ENCODE measurements at places on chromosomes 11 and 22. TPM values are rescaled to one million over a fixed set of nuclear protein-coding genes. Genes with fewer than 3 reads are reported as not detected.

DNA sequence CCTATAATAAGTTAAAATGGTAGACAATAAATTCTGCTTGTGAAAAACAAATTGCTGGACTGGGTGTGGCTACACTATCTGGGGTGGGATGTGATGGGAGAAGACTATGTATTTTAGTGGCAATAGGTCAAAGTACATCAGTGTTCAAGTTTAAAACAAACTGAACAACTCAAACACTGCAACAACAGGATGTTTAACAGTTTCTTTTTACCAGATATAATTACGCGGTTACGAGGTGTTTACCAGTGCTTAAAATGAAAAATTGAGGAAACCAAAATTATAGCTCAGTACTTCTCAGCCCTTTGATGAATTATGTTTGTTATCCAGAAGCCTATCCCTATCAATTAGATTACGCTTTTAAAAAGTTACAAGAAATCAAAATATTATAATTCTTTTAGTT, 3.2 kb downstream of the PRDM10 start:
- H3K36me3 ChIP-seq = no peaks in the 10 kb centered on the region
- H3K27ac ChIP-seq = no peak overlapping the region
- no peaks in the 10 kb centered on the region for H3K27me3 ChIP-seq
- no peak for DNase-seq

DNA sequence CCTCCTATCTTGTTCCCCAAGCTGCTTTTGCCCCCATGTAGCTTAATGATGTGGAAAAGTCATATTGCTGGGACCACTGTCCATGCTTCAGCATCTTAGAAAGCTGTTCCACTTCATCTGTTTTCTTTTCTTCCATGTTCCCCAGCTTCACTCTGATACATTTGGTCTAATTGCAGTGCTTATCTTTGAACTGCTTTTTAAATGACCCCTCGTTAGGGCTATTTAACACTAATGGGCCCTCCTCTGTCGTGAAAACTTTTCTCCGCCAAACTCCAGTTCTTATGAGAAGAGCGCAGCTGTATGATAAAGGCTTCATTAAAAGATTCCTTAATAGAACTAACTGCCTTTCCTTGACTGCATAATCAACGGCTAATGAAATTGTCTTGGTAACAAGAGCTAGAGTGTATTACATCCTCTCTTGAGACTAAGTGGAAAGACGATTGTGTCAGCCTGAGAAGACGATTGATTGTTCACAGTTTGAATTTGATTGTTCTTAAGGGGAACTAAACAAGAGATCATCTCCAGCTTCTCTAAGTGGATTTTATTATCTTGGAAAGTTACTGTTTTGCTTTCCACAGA, 165.0 kb upstream of the MTNR1B start:
- peak overlapping the region; percentile 78 for H3K27ac ChIP-seq
- no peak for DNase-seq
- H3K4me1 ChIP-seq = peaks cover 25% of the 10 kb centered on the region

DNA sequence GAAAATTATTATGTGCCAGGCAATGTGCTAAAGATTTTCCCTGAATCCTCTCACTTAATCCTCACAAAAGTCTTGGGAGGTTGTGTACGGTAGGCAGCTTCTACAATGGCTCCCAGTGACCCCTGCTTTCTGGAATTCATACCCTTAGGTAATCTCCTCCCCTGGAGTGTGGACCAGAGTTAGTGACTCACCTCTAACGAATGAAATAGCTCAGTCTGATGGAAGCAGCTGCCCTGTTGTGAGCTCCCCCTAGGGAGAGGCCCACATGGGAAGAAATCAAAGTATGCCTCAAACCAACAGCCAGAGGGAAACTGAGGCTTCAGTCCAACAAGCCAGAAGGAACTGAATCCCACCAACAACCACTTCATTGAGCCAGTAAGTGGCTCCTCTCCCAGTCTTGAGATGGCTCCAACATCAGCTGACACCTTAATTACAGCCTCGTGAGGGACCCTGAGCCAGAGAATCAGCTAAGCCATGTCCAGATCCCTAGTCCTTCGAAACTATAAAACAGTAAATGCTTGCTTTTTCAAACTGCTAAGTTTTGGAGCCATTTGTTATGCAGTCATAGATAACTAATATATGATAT, 98.9 kb upstream of the ISX start:
- H3K27ac ChIP-seq = no peak overlapping the region
- H3K4me3 ChIP-seq = no peak overlapping the region
- no peaks in the 10 kb centered on the region for H3K36me3 ChIP-seq
- no peaks in the 10 kb centered on the region for H3K4me1 ChIP-seq
- DNase-seq = no peak

GRCh38 chr11:103920449-103920848, 116.0 kb upstream of the DDI1 start:
- no peak overlapping the region for H3K27ac ChIP-seq
- H3K4me3 ChIP-seq = no peak overlapping the region
- no peaks in the 10 kb centered on the region for H3K27me3 ChIP-seq
- no peak for DNase-seq
- H3K36me3 ChIP-seq = no peaks in the 10 kb centered on the region
- H3K4me1 ChIP-seq = no peaks in the 10 kb centered on the region

DNA sequence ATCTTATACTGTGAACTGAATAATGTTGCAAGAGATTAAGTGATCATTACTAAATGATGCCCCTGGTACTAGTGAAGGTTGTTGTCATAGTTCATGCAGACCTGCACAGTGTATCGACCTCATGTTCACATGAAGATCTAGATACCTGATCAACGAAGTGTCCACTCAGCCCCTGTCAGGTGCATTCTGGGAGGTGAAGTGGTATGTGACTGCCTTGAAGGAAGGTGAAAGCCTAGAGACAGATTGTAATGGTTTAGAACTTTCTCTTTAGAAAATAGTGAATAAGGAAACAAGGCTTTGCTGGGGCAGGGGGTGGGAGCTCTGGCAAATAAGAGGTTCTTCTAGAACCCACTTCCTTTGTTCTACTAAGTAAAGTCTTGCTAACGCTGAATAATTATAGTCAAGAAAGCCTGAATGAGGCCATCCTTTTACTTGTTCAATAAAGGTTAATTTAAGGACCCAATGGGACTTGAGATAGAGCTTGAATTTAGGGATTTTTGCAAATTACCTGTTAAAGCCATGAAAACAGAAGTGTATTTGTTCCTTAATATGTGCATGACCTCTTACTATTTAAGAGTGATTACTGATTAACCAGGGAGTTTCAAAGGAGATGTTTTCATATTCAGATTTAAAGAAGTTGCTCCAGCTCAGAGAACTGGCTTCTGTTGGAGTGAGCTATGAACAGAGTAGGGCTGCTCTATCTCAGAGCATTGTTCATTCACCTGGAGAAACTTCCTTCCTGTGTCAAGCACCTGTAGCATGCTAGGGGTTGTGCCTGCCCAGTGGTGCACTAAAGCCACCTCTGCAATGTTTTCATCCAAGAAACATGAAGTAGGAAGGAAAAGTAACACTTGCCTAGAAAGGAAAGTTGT, 45.3 kb downstream of the C22orf31 start:
- H3K27me3 ChIP-seq = no peaks in the 10 kb centered on the region
- H3K36me3 ChIP-seq = no peaks in the 10 kb centered on the region
- DNase-seq = no peak
- H3K4me1 ChIP-seq = peaks cover 19% of the 10 kb centered on the region
- H3K27ac ChIP-seq = 0 out of 2 replicates have a peak overlapping the region, but pooled peaks have one; percentile 35

GRCh38 chr11:6568191-6568918, 35.1 kb downstream of the RRP8 start:
- DNase-seq = peak; percentile 67
- H3K4me3 ChIP-seq = no peak overlapping the region
- peaks cover 6% of the 10 kb centered on the region for H3K4me1 ChIP-seq
- no peaks in the 10 kb centered on the region for H3K36me3 ChIP-seq
- H3K27me3 ChIP-seq = peaks cover 10% of the 10 kb centered on the region

GRCh38 chr11:124329787-124330478, 9.9 kb upstream of the OR8D2 start:
- H3K27ac ChIP-seq = no peak overlapping the region
- no peaks in the 10 kb centered on the region for H3K4me1 ChIP-seq
- peak; percentile 2 for DNase-seq

DNA sequence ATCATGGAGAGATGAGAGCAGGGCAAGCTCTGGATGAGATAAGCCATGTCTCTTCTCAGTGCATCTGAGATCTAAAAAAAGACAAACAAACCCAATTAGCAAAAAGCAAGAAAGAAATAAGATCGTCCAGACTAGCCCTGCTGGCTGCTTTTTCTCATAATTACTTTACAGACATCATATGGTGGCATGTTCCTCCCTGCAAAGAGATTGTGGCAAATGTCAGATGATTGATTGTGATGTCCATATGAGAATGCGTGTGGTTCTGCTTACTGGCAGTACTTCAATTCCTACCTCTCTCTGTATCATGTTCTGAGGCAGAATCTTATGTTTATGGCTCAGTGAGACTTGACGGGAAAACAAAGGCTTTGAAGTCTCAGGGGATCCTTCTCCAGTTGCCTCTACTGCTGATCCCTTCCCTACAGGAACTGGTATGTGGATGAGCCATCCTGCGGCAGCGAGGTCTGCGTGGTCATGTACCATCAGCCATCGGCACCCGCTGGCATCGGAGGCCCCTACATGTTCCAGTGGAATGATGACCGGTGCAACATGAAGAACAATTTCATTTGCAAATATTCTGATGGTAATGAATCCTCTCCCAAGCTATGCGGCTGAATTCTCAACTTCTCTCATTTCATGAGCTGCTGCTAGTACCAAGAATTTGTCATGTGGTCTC, 8.8 kb downstream of the LAYN start:
- DNase-seq = no peak
- H3K27me3 ChIP-seq = no peaks in the 10 kb centered on the region
- no peak overlapping the region for H3K4me3 ChIP-seq
- H3K27ac ChIP-seq = no peak overlapping the region
- H3K4me1 ChIP-seq = peaks cover 23% of the 10 kb centered on the region

GRCh38 chr11:64233913-64234586, at the start of gene VEGFB:
Gene VEGFB (plus strand): TSS chr11:64234584. CDS start chr11:64234834, 250 bp downstream.
- peaks cover 23% of the 10 kb centered on the region for H3K27me3 ChIP-seq
- peak within 1 kb of the TSS; percentile 79 for H3K4me3 ChIP-seq
- H3K36me3 ChIP-seq = no peaks in the 10 kb centered on the region
- no peak within 1 kb of the TSS for H3K27ac ChIP-seq
- DNase-seq = peak; percentile 71

GRCh38 chr11:72738199-72739141, 13.7 kb downstream of the ARAP1 start:
- H3K4me1 ChIP-seq = peaks cover 43% of the 10 kb centered on the region
- H3K27ac ChIP-seq = no peak overlapping the region
- DNase-seq = peak; percentile 33

DNA sequence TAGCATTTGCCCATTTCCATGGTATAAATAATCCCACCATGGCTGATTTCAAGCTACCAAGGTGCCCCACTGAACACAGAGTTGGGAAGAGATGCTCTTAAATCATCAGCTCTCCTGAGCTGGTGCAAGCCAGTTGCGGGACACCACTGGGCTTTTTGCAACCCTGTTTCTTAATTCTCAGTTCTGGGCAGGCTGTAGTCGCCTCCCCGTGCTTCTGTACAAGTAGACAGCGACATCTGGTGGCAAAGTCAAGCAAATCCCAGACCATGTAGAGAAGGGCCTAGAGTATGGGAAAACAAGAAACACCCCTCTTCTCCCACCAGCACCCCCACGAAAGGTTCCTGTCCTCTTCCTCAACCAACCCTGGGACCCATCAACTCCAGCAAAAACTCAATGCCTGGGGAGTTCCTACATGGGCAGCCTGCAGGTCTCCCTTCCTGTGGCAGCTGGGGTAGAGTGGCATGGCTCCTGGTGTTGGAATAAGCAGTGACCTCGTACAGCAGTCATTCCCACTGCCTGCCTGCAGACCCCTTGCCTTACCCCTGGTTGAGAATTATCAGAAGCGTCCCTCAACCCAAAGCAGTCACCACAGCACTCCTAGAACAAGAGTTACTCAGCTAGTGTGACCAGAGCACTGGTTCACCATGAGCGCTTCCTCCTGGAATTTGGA, 68.4 kb downstream of the IGLL5 start:
- no peak overlapping the region for H3K27ac ChIP-seq
- H3K27me3 ChIP-seq = peaks cover 66% of the 10 kb centered on the region
- no peaks in the 10 kb centered on the region for H3K36me3 ChIP-seq

DNA sequence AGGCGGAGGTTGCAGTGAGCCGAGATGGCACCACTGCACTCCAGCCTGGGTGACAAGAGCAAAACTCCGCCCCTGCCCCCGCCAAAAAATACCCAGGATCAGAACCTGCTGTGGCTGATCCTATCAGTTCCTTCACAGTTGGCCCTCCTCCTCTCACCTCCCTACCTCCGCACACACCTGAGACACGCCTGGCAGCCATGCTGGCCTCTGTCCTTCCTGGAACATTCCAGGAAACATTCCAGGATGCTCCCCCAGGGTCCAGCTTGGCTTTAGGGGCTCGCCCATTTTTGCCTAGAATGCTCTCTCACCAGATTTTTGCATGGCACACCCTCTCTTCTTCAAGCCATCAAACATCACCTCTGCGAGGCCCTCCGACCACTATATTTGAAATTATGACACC, 2.1 kb downstream of the RAPSN start:
- H3K4me3 ChIP-seq = no peak overlapping the region
- no peak overlapping the region for H3K27ac ChIP-seq
- H3K4me1 ChIP-seq = no peaks in the 10 kb centered on the region
- no peaks in the 10 kb centered on the region for H3K27me3 ChIP-seq
- H3K36me3 ChIP-seq = no peaks in the 10 kb centered on the region

DNA sequence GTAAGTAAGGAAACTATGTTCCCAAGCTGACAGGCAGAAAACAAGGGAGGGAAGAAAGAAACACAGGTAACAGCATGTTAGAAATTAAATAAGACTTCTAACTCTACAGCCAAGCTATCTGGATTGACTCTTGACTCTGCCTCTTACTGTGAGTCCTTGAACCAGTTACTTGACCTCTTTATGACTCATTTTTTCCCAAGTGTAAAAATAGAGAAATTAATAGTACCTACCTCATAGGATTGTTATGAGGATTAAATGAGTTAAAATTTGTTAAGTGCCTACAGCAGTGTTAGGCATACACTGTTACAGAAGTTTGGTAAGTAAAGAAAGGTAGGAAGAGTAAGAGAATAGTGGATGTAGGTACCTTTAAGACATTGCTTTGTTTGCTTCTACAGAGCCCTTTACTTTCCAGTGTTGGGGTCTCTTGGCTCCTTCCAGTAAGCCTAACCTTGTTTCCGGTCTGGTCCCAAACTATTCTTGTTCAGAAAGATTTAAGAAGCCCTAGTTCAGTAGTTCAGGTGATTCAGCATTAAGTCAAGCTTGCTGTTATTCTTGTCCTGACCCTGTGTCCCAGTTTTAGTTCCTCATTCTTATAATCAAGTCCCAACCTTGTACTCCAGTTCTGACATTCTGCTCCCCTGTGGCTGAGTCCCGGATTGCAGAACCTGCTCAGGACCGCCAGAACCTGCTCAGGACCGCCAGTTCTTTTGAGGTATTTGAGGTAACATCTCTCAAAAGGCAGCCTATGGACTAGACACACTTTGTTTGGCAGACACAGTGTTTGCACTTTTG, 963.4 kb upstream of the CCDC90B start:
- H3K4me3 ChIP-seq = no peak overlapping the region
- no peak overlapping the region for H3K27ac ChIP-seq
- H3K36me3 ChIP-seq = no peaks in the 10 kb centered on the region
- H3K27me3 ChIP-seq = no peaks in the 10 kb centered on the region
- H3K4me1 ChIP-seq = 0 out of 2 replicates have a peak, but pooled peaks cover 3% of the 10 kb centered on the region

SAA4 gene
- total RNA-seq = not detected

POU2AF1 gene
- total RNA-seq = not detected

MFRP gene
- total RNA-seq = 0.03 TPM

NXPE2 gene
- 0.12 TPM for total RNA-seq

PLXNB2 gene
- 66.3 TPM for total RNA-seq

ATF4 gene
- total RNA-seq = 366 TPM

CARD10 gene
- 17.0 TPM for total RNA-seq
